Esophagus muscularis mucosa (tissue), 4 donors: ENCODE measurements at places on chromosomes 2 and 18. TPM values are rescaled to one million over a fixed set of nuclear protein-coding genes. Genes with fewer than 3 reads are reported as not detected.

Gene MYO1B
- 15.0 TPM for total RNA-seq

Gene EPAS1
- total RNA-seq, result 195 TPM

Gene PNKD
- total RNA-seq, result 43.2 TPM

Gene NEDD4L
- 34.7 TPM for total RNA-seq

Gene CLEC4F
- total RNA-seq, result 0.42 TPM

Gene NDUFS1
- 83.5 TPM for total RNA-seq

Gene PSMG2
- total RNA-seq, result 64.1 TPM

Gene C2orf72
- total RNA-seq, result 0.17 TPM

GRCh38 chr2:145769011-145769716 lies 1249.2 kb upstream of the ZEB2 start:
- H3K36me3 ChIP-seq, result no peaks in the 10 kb centered on the region
- no peak overlapping the region for H3K4me3 ChIP-seq
- no peaks in the 10 kb centered on the region for H3K27me3 ChIP-seq
- no peak overlapping the region for H3K27ac ChIP-seq

DNA sequence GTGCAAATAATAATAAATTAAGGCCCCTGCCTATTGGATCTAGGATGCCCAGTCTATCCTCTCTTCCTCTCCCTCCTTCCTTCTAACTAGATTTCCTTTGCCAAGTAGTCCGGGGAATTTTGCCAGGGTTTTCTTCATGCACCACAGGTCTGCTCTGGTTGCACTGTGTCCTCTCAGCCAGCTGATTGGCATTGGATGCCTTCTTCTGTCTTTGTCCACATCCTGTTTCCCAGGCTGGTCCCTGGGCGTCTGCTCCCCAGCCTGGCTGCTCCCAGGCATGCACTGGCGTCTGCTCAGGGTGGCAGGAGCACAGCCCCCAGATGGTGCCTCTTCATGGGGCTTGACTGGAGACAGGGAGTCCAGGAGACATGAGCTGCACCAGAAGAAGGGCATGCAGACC lies 66.4 kb downstream of the GALR1 start:
- DNase-seq, result no peak
- no peaks in the 10 kb centered on the region for H3K36me3 ChIP-seq
- H3K27me3 ChIP-seq, result no peaks in the 10 kb centered on the region
- no peak overlapping the region for H3K4me3 ChIP-seq
- no peak overlapping the region for H3K27ac ChIP-seq

- no peaks in the 10 kb centered on the region for H3K27me3 ChIP-seq
- H3K4me1 ChIP-seq, result peaks cover 12% of the 10 kb centered on the region
- H3K4me3 ChIP-seq, result no peak overlapping the region
- H3K27ac ChIP-seq, result no peak overlapping the region
- no peaks in the 10 kb centered on the region for H3K36me3 ChIP-seq
These were observed 5.6 kb downstream of the PDCD1 start for GRCh38 chr2:241852981-241853631.

GRCh38 chr2:64945973-64946768 lies 43.0 kb upstream of the SLC1A4 start:
- no peak overlapping the region for H3K27ac ChIP-seq
- H3K36me3 ChIP-seq, result no peaks in the 10 kb centered on the region
- no peaks in the 10 kb centered on the region for H3K27me3 ChIP-seq
- H3K4me1 ChIP-seq, result peaks cover 18% of the 10 kb centered on the region

GRCh38 chr18:79006106-79006795 lies 26.6 kb downstream of the SALL3 start:
- H3K36me3 ChIP-seq, result no peaks in the 10 kb centered on the region
- no peak overlapping the region for H3K4me3 ChIP-seq
- no peak for DNase-seq
- no peaks in the 10 kb centered on the region for H3K27me3 ChIP-seq
- no peaks in the 10 kb centered on the region for H3K4me1 ChIP-seq
- H3K27ac ChIP-seq, result no peak overlapping the region

- H3K36me3 ChIP-seq, result no peaks in the 10 kb centered on the region
- H3K27ac ChIP-seq, result no peak overlapping the region
- no peak overlapping the region for H3K4me3 ChIP-seq
- no peaks in the 10 kb centered on the region for H3K4me1 ChIP-seq
- no peaks in the 10 kb centered on the region for H3K27me3 ChIP-seq
These were observed 186.0 kb downstream of the DIS3L2 start for GRCh38 chr2:232147440-232148077.

DNA sequence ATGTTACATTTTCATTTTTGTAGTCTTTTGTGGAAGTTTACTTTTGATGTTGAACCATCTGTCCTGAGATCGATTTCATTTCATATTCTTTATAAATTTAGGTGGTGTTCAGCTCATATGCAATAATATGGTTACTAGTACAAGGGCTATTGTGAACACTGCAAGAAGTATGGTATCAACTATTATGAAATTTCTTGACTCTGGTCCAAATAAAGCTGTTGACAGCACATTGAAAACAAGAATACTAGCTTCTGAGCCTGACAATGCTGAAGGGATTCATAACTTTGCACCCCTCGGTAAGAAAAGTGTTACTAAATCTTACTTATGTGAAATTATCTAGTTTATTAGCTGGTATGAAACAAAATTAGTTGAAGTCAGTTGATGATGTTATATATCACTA lies 124.9 kb upstream of the TTC27 start:
- no peaks in the 10 kb centered on the region for H3K4me1 ChIP-seq
- DNase-seq, result no peak
- no peaks in the 10 kb centered on the region for H3K27me3 ChIP-seq
- peaks cover 96% of the 10 kb centered on the region for H3K36me3 ChIP-seq

DNA sequence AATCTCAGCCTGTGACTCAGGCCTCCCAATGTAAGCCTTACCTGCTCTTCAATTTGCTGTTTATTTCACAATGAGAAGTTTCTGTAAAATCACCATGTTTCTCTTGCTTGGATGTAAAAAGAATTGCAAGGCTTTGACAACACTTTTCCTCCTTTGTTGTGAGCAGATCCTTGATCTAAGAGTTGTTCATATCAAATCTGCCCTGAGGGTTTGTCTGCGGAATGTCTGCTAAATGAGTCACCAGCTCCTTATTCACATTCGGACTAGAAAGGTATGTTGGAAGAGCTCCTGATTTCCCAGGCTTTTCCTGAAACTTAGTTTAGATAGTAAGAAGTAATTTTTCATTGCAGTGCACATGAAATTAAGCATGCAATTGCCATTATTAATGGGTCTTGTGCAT lies 268.2 kb upstream of the TCF4 start:
- H3K4me1 ChIP-seq, result peaks cover 7% of the 10 kb centered on the region
- H3K27ac ChIP-seq, result no peak overlapping the region
- DNase-seq, result no peak
- no peaks in the 10 kb centered on the region for H3K27me3 ChIP-seq
- no peak overlapping the region for H3K4me3 ChIP-seq

DNA sequence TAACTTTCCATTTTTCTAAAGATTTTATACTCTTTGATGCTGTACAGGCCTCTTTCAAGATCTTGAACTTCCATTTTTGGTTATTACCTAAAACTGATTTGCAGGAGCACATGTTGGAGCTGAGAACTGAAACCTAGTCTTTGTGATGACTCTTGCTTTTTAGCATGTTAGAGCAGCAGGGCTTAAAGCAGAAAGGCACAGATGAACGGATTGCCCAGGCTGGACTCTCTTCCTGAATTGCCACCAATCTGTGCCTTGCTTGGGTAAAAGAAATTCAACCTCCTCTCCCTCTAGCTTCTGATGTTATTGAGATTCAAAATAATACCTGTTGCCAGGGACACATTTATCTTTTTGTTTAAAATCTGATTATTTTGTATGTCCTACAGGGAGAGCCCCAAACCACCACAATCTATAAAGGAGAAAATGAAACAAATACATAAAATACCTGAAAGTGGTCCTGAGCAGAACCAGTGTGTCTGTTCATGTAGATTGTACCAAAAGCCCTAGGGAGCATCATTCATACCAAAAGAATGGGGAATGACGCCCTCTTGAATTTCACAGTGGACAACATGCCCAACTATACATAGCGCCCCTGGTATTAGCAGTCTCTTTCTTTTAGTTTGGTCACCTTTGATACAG lies 277.0 kb upstream of the MAP2 start:
- no peak overlapping the region for H3K4me3 ChIP-seq
- H3K27me3 ChIP-seq, result no peaks in the 10 kb centered on the region
- DNase-seq, result no peak
- H3K27ac ChIP-seq, result no peak overlapping the region
- no peaks in the 10 kb centered on the region for H3K4me1 ChIP-seq

DNA sequence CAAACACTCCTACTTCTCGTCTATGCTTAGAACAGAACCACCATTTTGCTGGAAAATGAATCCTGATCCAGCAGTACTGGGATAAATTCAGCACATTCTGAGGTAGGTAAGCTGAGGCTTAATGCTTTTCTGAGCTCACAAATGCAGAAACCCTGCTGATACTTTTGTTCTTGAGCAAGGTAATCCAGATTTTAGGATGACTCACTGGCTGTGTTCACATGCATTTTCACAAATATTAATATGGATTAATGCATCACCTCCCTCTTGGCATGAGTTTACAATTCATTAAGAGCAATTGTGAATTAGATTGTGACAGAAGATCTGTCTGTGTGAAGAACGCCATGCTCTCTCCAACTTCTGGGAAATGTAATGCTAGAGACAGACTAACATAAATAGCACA lies 42.2 kb downstream of the RAD51AP2 start:
- H3K27ac ChIP-seq, result no peak overlapping the region
- no peaks in the 10 kb centered on the region for H3K36me3 ChIP-seq
- H3K4me3 ChIP-seq, result no peak overlapping the region
- peaks cover 4% of the 10 kb centered on the region for H3K4me1 ChIP-seq
- no peaks in the 10 kb centered on the region for H3K27me3 ChIP-seq
- no peak for DNase-seq

DNA sequence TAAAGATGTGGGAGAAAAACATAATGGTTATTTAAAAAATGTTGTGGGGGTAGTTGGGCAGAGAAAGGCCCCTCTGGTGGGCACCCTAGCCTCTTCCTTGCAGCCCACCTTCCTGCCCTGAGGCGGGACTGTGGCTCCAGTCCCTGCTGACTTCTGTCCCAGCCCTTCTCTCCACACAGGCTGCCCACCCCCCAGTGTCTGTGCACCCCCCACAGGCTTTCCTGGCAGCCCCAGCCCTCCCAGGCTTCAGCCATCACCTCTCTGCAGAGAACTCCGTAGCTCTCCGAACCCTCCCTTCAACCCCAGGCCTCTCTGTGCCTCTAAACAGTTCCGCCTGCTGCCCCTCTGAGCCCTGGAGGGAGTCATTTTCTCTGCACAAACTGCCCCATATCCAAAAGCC lies 75.4 kb downstream of the DYSF start:
- H3K4me3 ChIP-seq, result no peak overlapping the region
- no peak for DNase-seq
- H3K36me3 ChIP-seq, result no peaks in the 10 kb centered on the region
- H3K4me1 ChIP-seq, result no peaks in the 10 kb centered on the region
- H3K27ac ChIP-seq, result no peak overlapping the region

GRCh38 chr18:48459465-48459864 lies 50.3 kb upstream of the ZBTB7C start:
- H3K36me3 ChIP-seq, result no peaks in the 10 kb centered on the region
- H3K4me1 ChIP-seq, result no peaks in the 10 kb centered on the region
- H3K4me3 ChIP-seq, result no peak overlapping the region
- H3K27ac ChIP-seq, result no peak overlapping the region
- DNase-seq, result no peak

- no peak overlapping the region for H3K4me3 ChIP-seq
- H3K27ac ChIP-seq, result no peak overlapping the region
- no peaks in the 10 kb centered on the region for H3K27me3 ChIP-seq
- no peaks in the 10 kb centered on the region for H3K4me1 ChIP-seq
These were observed 567.6 kb downstream of the PLCL1 start for GRCh38 chr2:198371921-198372543.

DNA sequence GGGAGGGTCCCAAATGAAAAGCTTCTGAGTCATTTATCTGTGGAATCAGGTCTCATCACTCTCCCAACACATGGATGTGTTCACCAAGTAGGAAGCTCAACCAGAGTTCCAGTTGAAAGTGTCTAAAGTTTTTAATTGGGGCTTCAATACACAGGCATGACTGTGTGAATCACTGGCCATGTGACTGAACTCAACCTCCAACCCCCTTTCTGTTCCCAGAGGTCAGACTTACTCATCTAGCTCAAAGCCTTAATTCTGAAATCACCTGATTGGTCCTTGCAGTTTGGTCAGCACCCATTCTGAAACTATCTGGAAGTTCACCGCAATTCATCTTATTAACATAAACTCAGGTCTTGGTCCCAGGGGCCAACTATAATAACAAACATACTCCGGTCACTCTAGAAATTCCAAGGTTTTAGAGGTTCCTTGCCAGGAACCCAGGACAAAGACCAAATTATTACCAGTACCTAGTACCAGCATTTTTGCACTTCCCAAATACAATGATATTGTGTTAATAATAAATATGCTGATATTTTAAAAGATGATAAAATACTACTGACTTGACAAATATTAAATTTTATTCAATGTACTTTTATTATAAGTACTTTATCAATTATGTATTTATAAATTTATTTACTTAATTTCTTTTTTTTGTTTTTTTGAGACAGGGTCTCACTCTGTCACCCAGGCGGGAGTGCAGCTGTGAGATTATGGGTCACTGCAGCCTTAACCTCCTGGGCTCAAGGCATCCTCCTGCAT lies 10.7 kb upstream of the RBM45 start:
- H3K36me3 ChIP-seq, result no peaks in the 10 kb centered on the region
- H3K4me1 ChIP-seq, result no peaks in the 10 kb centered on the region
- H3K4me3 ChIP-seq, result no peak overlapping the region
- no peaks in the 10 kb centered on the region for H3K27me3 ChIP-seq
- no peak overlapping the region for H3K27ac ChIP-seq

- DNase-seq, result no peak
- H3K27ac ChIP-seq, result no peak overlapping the region
- no peaks in the 10 kb centered on the region for H3K36me3 ChIP-seq
- H3K27me3 ChIP-seq, result no peaks in the 10 kb centered on the region
- H3K4me3 ChIP-seq, result no peak overlapping the region
- peaks cover 75% of the 10 kb centered on the region for H3K4me1 ChIP-seq
These were observed 55.2 kb upstream of the RTN4 start for GRCh38 chr2:55105456-55105855.

DNA sequence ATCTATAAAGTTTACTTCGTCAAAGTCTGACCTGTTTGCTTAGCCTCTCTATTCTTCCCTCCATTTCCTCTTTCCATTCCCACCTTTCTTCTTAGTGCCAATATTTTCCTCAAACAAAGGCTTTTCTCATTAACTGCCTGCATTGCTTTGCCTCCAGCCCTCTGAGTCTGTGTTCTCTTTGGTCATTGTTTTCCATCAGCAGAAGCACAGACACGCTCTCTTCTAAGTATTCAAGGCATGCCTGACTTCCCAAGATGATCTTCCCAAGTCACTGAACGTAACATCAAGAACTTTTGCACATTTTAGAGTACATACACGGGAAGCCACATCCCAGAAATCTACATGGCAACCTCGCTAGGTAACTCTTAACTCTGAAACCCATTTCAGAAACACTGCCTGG lies 32.6 kb upstream of the ANXA4 start:
- no peak for DNase-seq
- no peaks in the 10 kb centered on the region for H3K4me1 ChIP-seq
- H3K36me3 ChIP-seq, result no peaks in the 10 kb centered on the region

DNA sequence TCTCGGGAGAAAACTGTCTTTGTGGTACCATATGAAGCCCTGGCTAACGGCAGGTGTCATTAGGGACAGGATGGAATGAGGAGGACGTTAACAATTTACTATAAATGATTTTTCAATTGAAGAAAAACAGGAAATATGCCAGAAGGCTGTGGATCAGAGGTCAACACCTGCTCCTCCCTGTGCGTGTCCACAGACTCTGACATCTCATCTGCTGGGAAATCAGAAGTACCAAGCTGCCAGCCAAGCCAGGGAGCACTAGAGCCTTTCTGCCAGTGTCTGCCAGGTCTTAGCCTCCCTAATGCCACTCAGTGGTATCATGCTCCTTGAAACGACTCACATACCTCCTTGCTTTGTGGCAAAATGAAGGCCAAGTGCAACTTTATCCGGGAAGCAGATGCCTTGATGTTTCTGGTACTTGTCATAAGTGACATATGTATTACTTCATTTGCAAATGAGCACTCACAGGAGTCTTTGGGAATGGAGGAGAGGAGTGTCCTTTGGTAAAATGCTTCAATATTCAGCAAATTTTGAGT lies 541.1 kb downstream of the SATB2 start:
- H3K36me3 ChIP-seq, result no peaks in the 10 kb centered on the region
- H3K27ac ChIP-seq, result no peak overlapping the region
- no peak overlapping the region for H3K4me3 ChIP-seq
